ENCODE measurements at places on chromosomes 12 and 14.

GRCh38 chr12:52251367-52252051 is 18.5 kb downstream of the KRT7 start:
- no peak for DNase-seq

- no peak for DNase-seq
Measured at GRCh38 chr14:20781803-20782202, 735 bp downstream of the RNASE6 start.

DNA sequence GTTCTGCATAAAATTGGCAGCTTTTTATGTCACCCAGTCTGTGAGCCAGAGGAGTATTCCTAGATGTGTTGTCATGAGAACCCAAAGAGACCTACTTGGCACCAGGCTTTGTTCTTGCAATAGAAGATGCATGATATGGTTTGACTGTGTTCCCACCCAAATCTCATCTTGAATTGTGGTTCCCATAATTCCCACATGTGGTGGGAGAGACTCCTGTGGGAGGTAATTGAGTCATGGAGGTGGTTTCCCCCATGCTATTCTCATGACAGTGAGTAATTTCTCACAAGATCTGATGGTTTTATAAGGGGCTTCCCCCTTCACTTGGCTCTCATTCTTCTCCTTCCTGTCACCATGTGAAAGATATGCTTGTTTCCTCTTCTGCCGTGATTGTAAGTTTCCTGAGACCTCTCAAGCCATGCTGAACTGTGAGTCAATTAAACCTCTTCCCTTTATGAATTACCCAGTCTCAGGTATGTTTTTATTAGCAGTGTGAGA is 572.0 kb upstream of the ATP2B1 start:
- DNase-seq = no peak

DNA sequence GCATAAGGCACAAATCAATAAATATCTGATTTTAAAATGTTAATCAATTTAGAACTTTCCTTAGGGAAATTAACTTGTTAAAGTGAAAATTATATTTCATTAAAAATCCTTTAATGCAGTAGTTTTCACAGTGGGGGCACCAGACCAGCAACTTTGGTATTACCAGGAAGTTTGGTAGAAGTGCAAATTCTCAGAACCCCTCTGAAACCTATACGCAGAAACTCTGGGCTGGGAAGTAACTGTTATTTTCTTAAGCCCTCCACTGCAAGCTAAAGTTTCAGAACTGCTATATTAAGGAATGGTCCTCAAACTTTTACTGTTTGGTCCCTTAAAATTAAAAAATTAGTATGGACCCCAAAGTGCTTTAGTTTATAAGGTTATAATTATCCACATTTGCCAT is 35.7 kb downstream of the GNPTAB start:
- DNase-seq = no peak

DNA sequence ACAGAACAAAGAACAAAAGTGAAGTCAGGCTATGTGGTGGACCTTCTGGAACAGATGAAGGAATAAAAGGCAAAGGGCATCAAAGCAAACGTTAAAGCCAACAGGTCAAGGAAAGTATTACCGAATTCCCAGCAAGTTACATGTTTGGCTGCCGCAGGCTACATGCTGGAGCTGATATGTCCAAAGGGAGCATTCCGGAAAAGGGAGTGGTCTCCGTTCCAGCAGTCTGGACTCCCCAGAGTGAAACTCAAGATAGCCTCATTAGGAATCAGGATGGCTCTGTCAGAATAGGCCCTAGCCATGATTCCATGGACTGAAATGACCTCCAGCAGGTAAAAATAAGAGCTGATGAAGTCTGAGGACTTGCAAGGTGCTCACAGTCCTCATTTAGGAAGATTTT is 379.8 kb upstream of the PRICKLE1 start:
- DNase-seq = no peak

DNA sequence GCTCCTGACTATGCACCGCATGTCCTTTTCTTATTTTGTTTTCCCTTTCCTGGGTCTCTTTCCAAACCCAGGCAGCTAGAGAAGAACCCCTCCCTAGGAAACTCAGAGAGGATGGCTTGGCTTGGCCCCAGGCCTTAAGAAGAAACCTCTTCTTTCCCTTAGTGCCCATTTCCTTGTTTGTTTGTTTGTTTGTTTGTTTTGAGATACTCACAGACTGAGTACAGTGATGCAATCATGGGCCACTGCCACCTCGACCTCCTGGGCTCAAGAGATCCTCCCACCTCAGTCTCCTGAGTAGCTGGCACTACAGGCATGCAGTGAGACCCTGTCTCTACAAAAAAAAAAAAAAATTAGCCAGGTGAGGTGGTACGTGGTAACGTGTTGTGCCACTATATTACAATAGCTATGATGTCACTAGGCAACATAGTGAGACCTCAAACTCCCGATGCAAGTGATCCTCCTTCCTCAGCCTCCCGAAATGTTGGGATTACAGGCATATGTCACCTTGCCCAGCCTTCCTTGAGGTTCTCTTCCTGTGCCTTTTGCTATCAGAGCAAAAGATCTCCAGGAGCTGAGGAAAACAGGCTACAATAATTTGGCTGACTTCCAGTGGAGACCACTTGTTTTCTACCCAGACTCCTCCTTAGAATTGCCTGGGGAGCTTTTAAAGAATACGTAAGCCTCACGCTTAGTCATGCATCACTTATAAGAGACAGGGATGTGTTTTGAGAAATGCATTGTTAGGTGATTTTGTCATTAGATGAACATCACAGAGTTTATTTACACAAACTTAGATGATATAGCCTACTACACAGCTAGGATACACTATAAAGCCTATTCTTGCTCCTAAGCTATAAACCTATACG is 34.5 kb upstream of the LGALS3 start:
- no peak for DNase-seq

- no peak for DNase-seq
Measured at GRCh38 chr14:52735921-52736489, 6.0 kb downstream of the STYX start.

- peak; percentile 55 for DNase-seq
Measured at GRCh38 chr14:28879573-28879996, 113.0 kb downstream of the FOXG1 start.

DNA sequence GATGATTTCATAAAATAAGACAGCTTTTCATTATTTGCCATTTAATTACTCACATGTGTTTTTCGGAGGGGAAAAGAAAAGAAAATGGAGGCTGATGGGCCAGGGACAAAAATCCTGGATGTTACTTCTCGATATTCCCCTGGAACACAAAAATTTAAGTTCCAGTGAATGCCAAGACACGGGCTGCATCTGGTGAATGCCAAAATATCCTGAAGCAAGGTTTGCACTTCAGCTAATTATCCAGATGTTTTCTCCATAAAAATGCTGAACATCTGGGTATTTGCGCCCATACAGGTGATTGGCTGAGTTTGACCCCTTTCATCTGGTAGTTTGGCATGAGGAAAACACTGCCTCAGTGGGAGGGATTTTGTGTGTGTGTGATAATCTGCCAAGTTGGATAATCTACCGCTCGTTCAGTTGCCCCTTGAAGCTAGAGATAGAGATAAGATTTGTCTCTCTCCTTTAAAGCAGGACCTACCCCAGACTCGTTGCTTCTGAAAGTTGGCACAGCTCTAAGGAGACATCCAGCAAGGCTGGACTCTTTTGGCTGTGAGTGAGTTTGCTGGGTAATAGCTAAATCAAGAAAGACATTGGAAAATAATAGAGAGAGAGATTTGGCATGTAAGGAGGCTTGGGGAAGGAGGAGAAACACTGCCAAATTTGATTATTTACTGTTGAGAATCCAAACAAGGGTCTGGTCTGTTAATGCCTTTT is 390.0 kb downstream of the EGLN3 start:
- DNase-seq = no peak

GRCh38 chr14:98259881-98260280 is 1012.1 kb downstream of the BCL11B start:
- DNase-seq = no peak

DNA sequence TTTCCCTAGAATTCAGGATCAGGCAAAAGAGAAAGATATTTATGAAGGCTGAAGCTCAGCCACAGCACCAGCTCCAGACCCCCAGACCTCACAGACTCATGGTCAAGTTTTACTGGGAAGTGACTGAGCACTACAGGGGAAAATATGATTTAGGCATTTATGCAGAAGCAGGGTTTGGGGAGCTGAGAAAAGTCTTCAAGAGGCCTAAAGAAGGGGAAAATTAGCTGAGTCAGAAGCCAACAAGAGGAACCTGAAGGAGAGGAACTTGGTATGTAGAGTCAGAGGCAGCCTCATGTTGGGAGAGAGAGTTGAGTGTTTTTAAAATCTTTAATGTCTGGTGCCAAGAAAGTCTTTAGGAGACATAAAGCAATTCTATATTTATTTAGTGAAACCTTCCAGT is 63.0 kb downstream of the FOS start:
- DNase-seq = no peak

DNA sequence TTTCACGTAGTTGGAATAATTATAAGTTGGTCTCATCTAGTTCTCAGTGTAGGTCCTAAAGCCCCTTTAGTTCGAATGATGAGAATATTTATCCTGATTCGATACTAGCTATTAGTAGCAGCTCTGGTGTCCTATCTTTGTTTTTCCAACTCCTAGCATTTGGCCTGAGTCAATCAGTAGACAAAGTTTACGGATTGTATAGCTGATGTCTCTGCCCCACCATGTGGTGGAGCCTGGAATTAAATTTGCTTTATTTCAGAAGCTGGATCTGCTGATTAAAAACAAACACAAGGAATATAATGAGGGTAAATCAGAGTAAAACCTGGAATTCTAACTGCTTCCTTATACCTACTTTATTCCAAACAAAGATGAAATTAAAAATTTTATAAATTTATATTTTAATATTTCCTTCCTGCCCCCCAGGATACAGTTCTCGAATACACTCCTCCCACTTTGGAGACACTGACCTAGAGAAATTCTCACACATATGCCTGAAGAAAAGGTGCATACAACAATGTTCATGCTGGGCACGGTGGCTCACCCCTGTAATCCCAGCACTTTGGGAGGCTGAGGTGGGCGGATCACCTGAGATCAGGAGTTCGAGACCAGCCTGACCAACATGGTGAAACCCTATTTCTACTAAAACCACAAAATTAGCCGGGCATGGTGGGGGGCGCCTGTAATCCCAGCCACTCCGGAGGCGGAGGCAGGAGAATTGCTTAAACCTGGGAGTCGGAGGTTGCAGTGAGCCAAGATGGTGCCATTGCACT is 7.6 kb upstream of the BRMS1L start:
- no peak for DNase-seq

GRCh38 chr12:90207799-90208198 is 499.2 kb upstream of the ATP2B1 start:
- DNase-seq = no peak

- no peak for DNase-seq
Measured at GRCh38 chr12:79687711-79688260, 3.0 kb downstream of the PAWR start.

GRCh38 chr14:22532345-22533056 is 56.5 kb downstream of the DAD1 start:
- no peak for DNase-seq

DNA sequence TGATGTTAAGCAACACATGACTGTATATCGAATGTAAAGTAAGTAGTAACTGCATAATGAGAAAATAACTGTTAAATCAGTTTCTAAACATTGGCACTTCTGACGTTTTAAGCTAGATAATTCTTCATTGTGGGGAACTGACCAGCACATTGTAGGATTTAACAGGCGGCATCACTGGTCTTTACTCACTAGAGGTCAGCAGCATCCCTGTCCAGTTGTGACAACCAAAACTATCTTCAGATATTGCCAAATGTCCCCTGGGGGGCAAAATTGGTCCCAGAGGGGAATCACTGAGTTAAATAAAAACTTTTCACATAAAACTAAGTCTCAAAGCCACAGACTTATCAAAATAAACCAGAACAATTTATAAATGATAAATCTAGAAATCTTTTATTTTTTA is 65.3 kb downstream of the BLTP3B start:
- no peak for DNase-seq

DNA sequence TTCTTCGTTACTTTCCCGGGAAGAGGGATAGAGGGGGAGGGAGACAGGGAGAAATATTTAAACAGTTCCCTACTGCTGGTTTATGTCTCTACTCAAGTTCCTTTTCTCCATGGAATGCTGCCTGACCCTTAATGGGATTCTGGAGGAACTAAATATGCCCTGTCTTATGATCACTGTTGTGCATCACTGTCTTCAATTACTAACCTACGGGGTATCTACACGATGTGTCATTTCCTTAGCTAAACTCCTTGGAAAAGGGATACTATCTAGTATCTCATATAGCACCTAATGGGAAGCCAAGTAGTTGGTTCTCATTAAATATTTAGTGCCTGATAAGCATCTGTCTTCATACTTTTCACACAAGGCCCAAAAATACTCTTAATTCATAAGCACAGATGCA is 37.5 kb upstream of the FBLN5 start:
- DNase-seq = no peak
